SK-N-SH (cell line): ENCODE measurements at places on chromosomes 3 and 15. TPM values are rescaled to one million over a fixed set of nuclear protein-coding genes. Genes with fewer than 3 reads are reported as not detected.

Gene CPLX3
- not detected in 2 replicates for polyA plus RNA-seq

Gene KIF9
- 23.9 and 31.8 TPM in 2 replicates for polyA plus RNA-seq

DNA sequence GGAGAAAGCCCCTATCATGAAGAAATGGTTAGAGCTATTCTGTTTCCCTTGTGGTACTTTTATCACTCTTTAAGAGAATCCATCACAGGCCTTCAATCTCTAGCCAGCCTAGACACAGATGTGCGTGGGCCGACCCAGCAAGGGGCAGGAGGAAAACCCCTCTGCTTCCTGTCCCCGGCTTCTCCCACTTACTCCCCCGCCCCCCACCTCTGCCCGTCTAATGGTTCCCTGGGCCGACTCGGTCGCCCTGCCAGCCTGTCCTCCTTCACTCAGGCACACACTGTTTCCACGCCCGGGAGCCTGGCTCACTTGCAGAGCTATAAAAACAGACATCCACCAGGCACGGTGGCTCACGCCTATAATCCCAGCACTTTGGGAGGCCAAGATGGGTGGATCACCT lies 58.3 kb upstream of the TFRC start:
- no peak overlapping the region for H3K4me3 ChIP-seq
- no peaks in the 10 kb centered on the region for H3K27me3 ChIP-seq
- no peaks in the 10 kb centered on the region for H3K36me3 ChIP-seq
- no peak overlapping the region for H3K27ac ChIP-seq

DNA sequence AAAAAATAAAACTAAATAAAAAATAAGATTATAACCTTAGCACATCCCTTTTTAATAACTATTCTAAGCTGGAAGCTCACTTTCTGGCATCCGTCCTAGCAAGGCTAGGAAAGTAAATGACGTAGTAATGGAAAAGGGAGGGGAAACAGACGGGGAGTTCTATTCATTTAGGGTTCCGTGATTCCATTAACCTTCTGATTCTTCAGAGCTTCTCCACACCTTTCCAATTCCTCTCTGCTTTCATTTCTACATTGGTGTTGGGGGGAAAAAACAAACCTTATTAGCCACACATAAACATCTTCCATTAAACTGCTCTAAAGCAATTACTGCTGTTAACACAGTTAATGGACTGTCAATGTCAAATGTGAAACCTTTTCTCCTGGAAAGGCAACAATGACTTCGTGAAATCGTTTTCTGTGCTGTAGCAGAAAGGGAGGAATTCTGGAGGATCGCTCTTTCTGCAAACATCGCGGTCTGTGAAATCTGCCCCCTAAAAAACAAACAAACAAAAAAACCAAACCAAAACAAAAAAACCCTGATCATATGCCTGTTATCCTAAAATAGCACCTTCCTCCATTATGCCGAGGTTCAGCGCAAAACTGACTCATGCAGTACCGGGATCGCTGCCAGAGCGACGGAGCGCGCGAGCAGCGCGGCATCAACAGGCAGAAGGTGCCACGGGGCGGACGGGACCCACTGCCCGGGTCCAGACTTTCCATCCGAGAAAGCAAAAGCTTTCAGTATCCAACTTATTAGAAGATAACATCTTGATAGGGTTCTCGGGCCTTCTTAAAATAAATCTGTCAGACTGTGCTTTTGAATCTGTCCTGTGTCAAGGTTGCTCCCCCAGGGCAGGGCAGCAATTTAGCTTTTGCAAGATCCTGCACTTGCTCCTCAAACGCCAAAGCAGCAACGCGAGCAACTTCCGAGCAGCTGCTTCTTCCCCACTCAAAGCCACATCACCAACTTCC lies 156.2 kb downstream of the FGF12 start:
- no peaks in the 10 kb centered on the region for H3K27me3 ChIP-seq
- DNase-seq, result peak; percentile 15
- no peaks in the 10 kb centered on the region for H3K36me3 ChIP-seq
- no peak overlapping the region for H3K27ac ChIP-seq

DNA sequence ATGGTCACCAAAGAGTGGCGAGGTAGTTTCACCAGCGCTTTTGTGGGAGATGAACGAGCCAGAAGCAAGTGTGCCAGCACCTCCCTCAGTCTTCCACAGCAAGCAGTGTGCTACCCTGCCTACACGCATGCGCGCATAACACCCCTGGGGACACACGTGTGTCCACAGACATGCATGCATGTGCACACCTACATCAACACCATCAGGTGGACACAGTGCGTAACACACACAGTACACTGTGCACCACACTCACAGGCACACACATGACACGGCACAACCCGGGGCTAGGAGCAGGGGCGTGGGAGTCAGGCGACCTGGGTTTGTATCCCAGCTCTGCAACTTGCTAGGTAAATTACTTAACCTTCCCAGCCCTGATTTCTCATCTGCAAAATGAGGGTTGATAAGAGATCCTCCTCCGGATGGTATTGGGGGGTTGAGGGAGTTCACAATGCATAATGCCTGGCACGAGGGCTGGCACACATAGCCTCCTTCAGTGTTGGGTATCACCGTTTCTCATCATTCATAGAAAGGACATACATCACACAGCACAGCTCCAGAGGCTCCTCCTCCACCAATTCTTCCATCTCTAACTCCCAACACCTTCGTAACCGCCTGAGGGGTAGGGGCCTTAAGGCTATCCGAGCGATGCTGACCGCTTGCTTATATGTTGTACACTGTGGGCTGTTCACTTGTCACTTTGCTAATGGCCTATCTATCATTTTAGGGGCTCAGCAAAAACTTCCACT lies 174.9 kb downstream of the SMAD6 start:
- no peak overlapping the region for H3K4me3 ChIP-seq
